ENCODE measurements at places on chromosomes 1 and 21.

DNA sequence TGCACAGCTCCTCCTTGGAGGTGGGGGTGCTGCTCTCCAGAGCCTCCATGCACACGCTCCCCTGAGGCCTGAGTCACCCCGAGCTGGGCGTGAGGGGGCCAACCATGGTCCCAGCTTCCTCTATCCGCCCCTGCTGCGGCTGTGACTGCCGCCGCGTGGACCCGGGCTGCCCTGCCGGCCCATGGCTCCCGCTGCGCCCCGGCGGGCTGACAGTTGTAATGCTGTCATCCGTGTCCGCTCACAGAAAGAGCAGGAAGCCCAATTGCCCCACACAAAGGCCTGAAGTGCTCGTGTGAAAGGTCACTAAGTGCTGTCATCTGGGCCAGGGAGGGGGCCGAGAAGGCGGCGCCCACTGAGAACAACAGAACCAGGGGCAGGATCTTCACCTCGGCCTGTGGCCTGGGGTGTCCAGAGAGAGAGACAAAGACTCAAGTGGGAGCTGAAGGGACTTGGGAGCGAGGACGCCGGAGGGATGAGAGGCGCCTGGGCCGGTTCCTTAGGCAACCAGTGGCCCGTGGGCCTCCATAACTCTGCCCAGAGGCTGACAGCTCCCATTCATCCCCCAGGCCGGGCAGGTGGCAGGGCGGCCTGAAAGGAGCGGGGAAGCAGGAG is 31.5 kb downstream of the OLIG1 start:
- no peak for DNase-seq

DNA sequence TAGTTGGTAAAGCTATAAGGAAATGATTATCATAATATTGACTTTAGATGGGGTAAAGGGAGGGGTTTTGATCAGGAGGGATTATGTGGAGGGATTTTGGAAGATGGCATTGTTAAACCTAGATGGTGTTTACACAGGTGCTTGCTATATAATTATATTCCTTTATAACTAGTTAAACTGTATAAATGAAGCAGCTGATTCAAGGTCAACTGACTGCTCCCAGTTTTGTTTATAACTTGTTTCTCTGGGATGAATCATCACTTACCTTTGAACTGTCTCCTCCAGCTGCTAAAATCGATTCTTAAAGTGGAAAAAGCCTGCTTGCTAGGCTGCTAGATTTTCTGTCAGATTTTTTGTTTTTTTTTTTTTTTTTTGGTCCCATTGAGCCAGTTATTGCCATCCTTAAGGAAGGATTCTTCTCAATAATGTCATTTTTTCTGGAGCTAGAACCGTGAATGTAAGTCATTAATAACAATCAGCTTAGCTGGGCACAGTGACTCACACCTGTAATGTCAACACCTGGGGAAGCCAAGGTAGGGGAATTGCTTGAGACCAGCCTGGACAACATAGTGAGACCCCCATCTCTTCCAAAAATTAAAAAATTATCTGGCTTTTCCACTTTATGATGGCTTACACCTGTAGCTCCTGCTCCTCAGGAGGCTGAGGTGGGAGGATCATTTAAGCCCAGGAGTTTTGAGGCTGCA is 153.2 kb downstream of the PIK3R3 start:
- no peak for DNase-seq

DNA sequence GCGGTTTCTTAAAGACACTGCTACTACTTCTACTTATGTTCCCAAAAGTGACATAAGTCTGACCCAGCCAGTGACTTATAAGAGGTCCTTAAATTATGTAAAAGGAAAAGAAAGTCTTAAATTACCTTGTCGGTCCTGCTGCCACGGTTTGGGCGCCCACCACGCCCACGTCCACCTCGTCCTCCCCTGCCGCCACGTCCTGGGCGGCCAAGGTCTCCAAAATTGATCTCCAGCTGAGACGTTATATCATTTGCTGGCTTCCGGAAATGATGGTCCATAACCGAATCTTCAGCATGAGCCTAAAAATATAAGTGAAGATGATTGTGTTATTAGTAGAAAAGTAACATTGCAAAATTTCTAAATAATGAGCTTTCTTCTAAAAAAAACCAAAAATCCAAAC is 15.2 kb downstream of the SERBP1 start:
- DNase-seq = no peak

GRCh38 chr1:243746751-243747150 is 103.3 kb downstream of the AKT3 start:
- DNase-seq = no peak

DNA sequence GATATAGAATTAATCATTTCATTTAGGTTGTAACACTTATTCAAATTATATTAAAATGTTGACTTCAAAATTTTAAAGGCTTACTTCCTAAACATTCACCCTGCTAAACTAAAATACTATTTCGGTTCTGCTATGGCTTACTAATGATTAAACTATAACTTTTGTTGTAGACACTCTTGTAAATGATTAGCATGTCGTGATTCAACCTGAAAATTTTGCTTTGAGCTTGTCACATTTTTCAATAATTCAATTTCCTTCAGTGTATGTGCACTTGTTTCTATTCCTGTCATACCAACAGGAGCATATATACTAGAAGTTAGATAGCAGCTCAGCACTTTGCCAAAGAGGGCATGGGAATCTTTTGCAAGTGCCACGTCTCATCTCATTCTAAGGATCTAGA is 1018.8 kb downstream of the AMY1C start:
- no peak for DNase-seq

GRCh38 chr21:15731243-15731613 is 1.4 kb downstream of the USP25 start:
- DNase-seq = no peak

DNA sequence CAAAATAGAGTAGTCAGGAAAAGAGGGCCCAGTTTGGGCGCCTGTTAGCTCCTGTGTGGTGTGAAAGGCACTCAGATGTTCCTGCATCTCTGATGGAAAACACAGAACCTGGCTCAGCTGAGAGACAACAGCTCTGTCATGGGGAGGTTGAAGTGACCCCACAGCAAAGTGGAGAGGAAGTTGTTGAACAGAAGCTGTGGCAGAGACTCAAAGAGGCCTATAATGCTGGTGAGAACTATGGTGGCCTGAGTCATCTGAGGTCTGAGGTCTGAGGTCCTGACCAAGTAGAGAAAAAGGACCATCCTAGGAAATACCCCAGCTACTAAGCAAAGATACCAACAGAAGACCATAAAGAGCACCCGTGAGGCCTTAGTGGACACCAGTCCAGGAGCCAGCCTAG is 45.6 kb upstream of the JAK1 start:
- DNase-seq = no peak

DNA sequence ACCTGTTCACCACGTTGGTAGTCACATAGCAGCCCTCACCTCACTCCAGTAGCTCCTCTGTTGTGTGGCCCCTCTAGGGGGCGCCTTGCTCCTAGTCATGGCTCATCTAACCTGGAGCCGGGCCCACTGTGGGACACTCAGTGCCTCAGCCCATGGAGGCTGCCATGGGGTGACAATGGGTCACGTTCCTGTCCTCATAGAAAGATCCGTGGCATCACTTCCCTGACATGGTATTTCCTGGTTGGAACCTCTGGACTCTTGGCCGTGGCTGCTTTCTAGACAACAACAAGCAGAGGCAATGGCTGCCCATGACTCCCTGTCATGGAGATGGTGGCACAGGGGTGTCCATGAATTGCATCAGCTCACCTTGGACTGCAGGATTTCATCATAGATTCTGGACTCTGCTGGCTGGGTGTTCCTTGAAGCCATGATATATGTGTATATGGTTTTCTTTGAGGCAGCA is 27.5 kb upstream of the SLAMF6 start:
- no peak for DNase-seq

GRCh38 chr1:38746941-38747600 is 112.5 kb downstream of the RRAGC start:
- no peak for DNase-seq

DNA sequence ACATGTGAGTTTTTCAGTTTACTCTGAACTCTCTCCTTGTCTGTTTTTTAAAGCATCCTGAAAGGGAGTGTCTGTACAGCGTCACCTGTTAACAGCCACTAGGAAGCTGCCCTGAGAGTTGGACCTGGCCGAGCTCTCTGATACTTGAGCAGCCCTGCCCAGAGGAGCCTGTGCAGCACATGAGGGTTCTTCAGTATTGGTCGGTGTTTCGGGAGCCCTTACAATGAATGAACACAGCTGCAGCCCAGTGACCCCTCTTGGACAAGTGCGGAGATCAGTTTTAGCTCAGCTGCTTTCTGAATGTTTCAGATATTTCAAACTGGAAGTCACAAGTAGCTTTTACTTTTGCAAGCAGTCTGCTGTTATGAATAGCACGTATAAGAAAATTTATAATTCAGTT is 39.2 kb downstream of the ADARB1 start:
- no peak for DNase-seq

DNA sequence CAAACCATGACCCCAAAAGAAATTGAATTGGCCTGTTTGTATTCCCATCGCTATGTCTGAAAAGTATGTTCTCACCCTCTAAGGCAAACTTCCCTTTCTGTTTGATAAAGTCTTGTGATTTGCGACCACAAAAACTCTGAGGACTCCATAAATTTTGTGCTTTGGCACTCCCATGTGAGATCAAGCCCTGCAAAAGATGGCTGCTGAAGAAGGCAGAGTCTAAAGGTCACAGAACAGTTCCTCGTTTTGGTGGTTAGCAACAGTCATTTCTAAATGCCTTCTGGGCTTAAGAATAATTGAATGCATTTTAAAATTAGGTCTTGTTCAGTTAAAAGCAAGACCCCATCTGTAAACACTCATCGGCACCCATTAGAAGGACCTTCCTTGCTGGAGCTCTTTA is 441.6 kb downstream of the OMA1 start:
- DNase-seq = no peak

DNA sequence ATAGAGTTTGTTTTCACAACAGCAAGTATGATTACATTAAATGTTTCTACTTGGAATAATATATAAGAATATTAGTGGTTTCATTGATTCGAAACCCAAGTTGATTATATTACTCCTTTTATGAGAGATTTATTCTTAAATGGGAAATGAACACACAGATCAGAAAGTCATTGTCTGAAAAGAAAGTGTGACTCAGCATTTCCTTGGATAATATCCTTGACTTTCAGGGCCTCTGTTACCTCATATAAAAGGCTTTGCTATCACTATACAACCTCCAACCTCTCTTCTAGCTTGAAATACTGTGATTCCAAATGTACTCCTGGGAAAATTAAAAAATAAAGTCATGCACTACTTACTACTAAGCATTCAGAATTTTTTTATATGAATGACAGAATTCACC is 295.3 kb upstream of the LYPLAL1 start:
- DNase-seq = peak; percentile 28

DNA sequence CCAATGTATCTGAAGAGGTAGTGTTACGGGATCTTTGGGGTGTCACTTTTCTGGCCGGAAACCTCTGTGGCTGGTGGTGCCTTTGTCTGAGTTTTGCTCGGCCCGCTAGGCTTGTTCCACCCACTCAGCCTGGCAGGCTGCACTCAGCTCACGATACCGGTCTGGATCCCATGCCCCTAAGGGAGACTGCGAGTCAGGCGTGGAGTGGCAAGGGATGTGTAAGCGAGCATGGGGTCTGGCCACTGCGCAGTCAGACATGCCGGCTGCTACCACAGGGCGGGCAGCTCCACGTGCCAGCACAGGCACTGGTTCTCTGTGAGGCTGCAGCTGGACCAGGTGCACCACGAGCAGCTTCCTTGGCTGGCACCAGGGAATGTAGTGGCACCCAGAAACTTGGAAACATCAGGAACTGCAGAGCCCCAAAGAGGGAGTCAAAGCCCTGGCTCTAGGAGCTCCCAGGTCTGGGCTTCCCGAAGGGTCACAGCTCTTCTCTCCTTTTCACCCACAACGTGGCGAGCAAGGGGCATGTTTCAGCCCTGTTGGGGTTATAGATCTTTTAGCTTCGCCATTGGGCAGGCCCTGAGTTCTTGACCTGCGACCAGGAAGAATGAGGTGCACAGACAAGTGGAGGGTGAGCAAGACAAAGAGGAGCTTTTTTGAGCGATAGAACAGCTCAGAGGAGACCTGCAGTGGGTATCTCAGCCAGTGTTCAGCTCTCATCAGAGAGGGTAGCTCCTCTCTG is 23.8 kb upstream of the LRRC8C start:
- no peak for DNase-seq

DNA sequence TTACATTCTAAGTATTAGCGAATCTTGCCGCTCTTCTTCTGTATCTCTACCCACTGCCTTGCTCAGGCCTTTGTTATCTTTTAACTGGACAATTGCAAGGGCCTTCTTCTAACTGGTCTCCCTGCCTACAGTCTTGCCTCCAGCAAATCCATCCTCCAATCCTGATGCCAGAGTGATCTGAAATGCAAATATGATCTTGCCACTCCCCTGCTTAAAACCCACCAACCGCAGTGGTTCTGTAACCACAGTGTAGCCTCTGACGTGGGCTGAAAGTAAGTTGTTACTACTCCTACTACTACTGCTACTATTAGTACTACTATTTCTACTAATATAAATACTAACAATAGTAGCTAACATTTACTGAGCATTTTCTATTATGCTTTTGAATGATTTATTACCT is 12.4 kb downstream of the MOV10 start:
- no peak for DNase-seq

DNA sequence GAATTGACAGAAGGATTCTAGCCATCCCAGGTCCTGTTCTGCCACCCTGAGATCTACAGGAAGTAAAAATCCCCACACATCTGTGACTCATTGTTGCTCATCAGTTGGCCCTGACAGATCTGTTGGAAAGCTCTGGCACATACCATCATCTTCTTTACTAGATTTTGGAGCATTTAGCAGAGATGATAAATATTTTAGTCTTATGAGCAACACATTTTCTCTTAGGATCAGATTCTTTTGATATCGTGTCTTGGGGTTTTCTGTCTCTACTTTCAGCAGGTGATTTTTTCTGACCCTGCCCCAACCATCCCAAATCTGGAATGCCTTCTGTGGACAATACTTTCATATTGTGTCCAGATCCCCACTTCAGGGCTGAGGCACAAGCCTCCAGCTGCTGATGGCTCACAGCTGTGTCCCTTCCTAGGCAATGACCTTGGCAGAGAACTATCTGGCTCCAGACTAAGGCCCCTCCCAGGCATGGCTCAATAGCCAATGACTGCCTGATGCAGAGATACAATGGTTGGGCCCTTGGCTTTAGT is 102.8 kb downstream of the GDAP2 start:
- peak; percentile 92 for DNase-seq

GRCh38 chr1:160534823-160535605 is 12.0 kb upstream of the SLAMF6 start:
- no peak for DNase-seq

GRCh38 chr1:62327360-62328055 is 8.3 kb upstream of the KANK4 start:
- no peak for DNase-seq

DNA sequence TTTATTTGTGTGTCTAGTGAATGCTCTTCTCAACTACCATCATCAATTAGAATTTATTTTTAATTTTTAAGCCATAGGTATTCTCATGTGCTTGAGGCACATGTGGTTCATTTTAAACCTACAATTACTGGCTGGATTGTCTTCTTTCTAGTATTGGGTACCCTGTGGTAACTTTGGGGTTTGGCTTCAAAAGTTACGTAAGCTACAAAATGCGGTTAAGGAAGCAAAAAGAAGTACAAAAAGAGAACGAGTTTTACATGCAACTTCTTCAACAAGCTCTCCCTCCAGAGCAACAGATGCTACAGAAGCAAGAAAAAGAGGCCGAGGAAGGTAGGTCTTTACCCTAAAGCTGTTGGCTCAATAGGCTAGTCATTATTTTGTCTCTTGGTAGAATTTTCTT is 25.8 kb downstream of the MACO1 start:
- no peak for DNase-seq

All from fibroblast of skin of right quadriceps (primary cell).